Lower lobe of right lung (tissue), 2 donors: ENCODE measurements at places on chromosomes 1 and 21.

GRCh38 chr1:36352910-36353878, 29.7 kb upstream of the EVA1B start:
- peaks cover 79% of the 10 kb centered on the region for H3K36me3 ChIP-seq
- H3K27ac ChIP-seq, result no peak overlapping the region
- peaks cover 41% of the 10 kb centered on the region for H3K4me1 ChIP-seq
- no peak for DNase-seq
- H3K4me3 ChIP-seq, result no peak overlapping the region

GRCh38 chr1:36787312-36787913, 246.9 kb downstream of the GRIK3 start:
- no peak for DNase-seq
- no peaks in the 10 kb centered on the region for H3K4me1 ChIP-seq
- H3K4me3 ChIP-seq, result no peak overlapping the region
- H3K27ac ChIP-seq, result no peak overlapping the region
- H3K36me3 ChIP-seq, result no peaks in the 10 kb centered on the region

GRCh38 chr1:67635055-67635809, 49.8 kb upstream of the GADD45A start:
- no peak for DNase-seq
- no peaks in the 10 kb centered on the region for H3K27me3 ChIP-seq
- no peak overlapping the region for H3K27ac ChIP-seq

GRCh38 chr1:195898373-195898772, 709.9 kb downstream of the KCNT2 start:
- no peaks in the 10 kb centered on the region for H3K27me3 ChIP-seq
- no peak for DNase-seq
- H3K27ac ChIP-seq, result no peak overlapping the region
- no peaks in the 10 kb centered on the region for H3K4me1 ChIP-seq

- H3K27ac ChIP-seq, result no peak overlapping the region
- H3K27me3 ChIP-seq, result no peaks in the 10 kb centered on the region
- DNase-seq, result no peak
These were observed 228.6 kb downstream of the PAPPA2 start for GRCh38 chr1:176691251-176692228.

DNA sequence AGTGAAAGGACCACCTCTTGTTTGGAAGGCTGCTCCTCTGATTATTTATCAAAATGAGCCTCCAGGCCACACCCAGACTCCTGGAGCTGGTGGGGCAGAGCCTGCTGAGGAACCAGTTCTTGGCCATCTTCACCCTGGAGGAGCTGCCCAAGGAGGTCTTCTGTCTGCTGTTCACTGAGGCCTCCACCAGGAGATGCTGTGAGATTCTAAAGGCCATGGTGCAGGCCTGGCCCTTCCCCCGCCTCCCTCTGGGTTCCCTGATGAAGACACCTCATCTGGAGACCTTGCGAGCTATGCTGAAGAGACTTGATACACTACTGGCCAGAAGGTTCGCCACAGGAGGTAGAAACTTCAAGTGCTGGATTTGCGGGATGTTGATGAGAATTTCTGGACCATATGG, 61.7 kb upstream of the GJA8 start:
- no peak for DNase-seq
- no peaks in the 10 kb centered on the region for H3K4me1 ChIP-seq
- H3K36me3 ChIP-seq, result no peaks in the 10 kb centered on the region
- no peak overlapping the region for H3K27ac ChIP-seq
- H3K27me3 ChIP-seq, result no peaks in the 10 kb centered on the region
- H3K4me3 ChIP-seq, result no peak overlapping the region

- peak; percentile 66 for DNase-seq
- peak overlapping the region; percentile 25 for H3K4me3 ChIP-seq
- H3K4me1 ChIP-seq, result peaks cover 17% of the 10 kb centered on the region
These were observed 222.4 kb upstream of the B3GALT2 start for GRCh38 chr1:193408782-193409293.

DNA sequence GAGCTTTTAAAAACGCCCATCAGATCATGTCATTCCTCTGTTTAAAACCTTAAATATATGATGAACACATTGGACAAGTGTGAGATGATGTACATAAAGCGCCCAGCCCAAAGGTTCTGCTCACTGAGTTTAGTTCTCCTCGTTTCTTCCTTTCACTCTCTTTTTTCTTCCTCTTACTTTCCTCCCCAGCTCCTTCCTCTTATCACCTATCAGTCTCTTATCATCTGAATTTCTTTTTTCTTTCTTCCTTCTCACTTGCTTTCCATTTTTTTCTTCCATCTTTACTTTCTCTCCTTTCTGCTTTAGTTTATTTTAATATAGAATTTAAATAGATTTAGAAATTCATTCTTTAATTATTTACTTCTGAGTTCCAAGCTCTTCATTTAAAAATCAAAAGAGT, 17.8 kb upstream of the POGZ start:
- H3K27ac ChIP-seq, result no peak overlapping the region
- DNase-seq, result no peak
- no peaks in the 10 kb centered on the region for H3K27me3 ChIP-seq
- no peaks in the 10 kb centered on the region for H3K4me1 ChIP-seq
- H3K36me3 ChIP-seq, result no peaks in the 10 kb centered on the region

DNA sequence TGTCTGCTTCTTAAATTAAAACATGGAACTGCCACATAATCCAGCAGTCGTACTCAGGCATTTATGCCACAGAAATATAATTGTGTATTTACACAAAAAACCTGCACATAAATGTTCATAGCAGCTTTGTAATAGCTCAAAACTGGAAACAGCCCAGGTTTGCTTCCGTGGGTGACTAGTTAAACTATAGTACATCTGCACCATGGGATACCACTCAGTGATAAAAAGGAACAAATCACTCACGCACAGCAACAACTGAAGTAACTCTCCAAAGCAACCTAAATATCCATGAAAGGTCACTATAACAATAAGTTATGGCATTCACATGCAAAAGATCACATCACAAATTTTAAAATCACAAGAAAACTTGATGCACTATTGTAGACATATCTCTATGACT, 64.4 kb downstream of the KCNT2 start:
- no peak overlapping the region for H3K27ac ChIP-seq
- H3K27me3 ChIP-seq, result no peaks in the 10 kb centered on the region
- DNase-seq, result no peak
- H3K36me3 ChIP-seq, result no peaks in the 10 kb centered on the region
- H3K4me3 ChIP-seq, result no peak overlapping the region

DNA sequence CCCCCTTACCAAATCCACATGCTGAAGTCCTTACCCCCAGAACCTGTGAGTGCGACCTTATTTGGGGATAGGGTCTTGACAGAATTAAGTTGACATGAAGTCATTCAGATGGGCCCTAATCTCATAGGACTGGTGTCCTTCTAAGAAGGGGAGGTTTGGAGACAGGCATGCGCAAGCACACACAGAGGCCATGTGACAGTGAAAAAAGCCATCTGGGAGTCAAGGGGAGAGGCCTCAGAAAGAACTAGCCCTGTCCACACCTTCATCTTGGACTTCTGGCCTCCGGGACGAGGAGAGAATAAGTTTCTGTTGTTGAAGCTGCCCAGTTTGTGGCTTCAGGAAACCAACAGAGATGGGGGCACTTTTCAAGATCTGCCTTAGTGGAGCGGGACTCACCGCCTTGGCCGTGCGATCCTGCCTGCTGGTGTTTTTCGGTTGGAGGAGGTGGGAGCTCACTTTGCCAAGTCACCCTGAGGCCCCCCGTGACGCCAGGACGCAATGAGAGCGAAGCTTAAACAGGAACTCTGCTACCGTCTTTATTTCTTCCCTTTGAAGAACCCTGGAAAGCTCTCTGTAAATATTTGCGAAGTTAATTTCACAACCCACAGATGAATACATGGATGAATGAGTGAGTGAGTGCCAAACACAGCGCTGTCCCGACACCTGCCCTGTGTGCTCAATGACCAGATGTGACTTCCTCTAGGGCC, 42.5 kb upstream of the C1orf174 start:
- H3K27ac ChIP-seq, result no peak overlapping the region
- no peaks in the 10 kb centered on the region for H3K4me1 ChIP-seq
- peaks cover 37% of the 10 kb centered on the region for H3K27me3 ChIP-seq
- no peak overlapping the region for H3K4me3 ChIP-seq
- no peaks in the 10 kb centered on the region for H3K36me3 ChIP-seq
- no peak for DNase-seq

- no peak for DNase-seq
- no peaks in the 10 kb centered on the region for H3K36me3 ChIP-seq
- H3K27ac ChIP-seq, result no peak overlapping the region
- H3K4me3 ChIP-seq, result peak overlapping the region; percentile 67
These were observed 720 bp upstream of the TMCC2 start for GRCh38 chr1:205226868-205227583.

- no peak overlapping the region for H3K27ac ChIP-seq
- no peak for DNase-seq
- H3K4me3 ChIP-seq, result no peak overlapping the region
- H3K27me3 ChIP-seq, result no peaks in the 10 kb centered on the region
- no peaks in the 10 kb centered on the region for H3K4me1 ChIP-seq
These were observed 83.4 kb downstream of the BACH1 start for GRCh38 chr21:29382030-29382654.

- H3K4me3 ChIP-seq, result no peak overlapping the region
- H3K36me3 ChIP-seq, result peaks cover 45% of the 10 kb centered on the region
- H3K27ac ChIP-seq, result no peak overlapping the region
- H3K4me1 ChIP-seq, result no peaks in the 10 kb centered on the region
- H3K27me3 ChIP-seq, result no peaks in the 10 kb centered on the region
These were observed 48.9 kb downstream of the SLC35D1 start for GRCh38 chr1:67005068-67005467.

- H3K27me3 ChIP-seq, result no peaks in the 10 kb centered on the region
- no peak overlapping the region for H3K4me3 ChIP-seq
- DNase-seq, result no peak
- no peak overlapping the region for H3K27ac ChIP-seq
These were observed 118.8 kb downstream of the RWDD3 start for GRCh38 chr1:95352767-95353166.

DNA sequence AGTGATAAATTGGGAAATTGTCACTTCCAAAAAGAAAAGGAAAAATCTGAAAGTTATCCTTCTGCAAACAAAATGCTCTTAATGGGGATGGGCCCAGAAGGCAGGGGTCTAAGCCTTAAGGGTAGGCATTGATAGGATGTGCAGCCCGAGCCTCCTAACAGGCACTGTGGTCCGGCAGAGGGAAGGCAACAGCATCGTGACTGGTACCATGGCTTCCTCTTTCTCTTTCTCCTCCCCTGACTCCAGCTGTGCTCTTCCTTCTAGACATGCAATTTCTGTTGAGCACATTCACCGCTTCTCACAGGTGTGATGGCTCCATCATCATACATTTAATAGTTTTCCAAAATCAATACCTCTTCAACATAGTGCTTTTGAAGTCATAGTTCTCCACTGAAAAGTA, 91.5 kb downstream of the SELENOF start:
- no peak overlapping the region for H3K4me3 ChIP-seq
- H3K4me1 ChIP-seq, result no peaks in the 10 kb centered on the region
- H3K27ac ChIP-seq, result no peak overlapping the region
- DNase-seq, result no peak
- no peaks in the 10 kb centered on the region for H3K27me3 ChIP-seq
- no peaks in the 10 kb centered on the region for H3K36me3 ChIP-seq

DNA sequence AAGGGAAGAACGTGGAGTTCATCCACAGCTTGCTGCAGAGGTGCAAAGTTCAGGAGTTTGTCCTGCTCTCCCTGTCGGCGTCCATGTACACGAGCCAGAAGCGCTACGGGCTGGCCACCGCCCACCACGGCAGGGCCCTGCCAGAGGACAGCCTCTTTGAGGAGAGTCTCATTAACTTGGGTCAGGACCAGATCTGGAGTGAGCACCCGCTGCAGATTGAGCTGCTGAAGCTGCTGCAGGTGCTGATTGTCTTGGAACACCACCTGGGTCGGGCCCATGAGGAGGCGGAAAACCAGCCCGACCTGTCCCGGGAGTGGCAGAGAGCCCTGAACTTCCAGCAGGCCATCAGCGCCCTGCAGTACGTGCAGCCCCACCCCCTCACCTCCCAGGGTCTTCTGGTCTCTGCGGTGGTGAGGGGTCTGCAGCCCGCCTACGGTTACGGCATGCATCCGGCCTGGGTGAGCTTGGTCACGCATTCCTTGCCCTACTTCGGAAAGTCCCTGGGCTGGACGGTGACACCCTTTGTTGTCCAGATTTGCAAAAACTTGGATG, 73.8 kb upstream of the MORC3 start:
- no peak overlapping the region for H3K27ac ChIP-seq
- peak; percentile 65 for DNase-seq
- no peaks in the 10 kb centered on the region for H3K4me1 ChIP-seq

DNA sequence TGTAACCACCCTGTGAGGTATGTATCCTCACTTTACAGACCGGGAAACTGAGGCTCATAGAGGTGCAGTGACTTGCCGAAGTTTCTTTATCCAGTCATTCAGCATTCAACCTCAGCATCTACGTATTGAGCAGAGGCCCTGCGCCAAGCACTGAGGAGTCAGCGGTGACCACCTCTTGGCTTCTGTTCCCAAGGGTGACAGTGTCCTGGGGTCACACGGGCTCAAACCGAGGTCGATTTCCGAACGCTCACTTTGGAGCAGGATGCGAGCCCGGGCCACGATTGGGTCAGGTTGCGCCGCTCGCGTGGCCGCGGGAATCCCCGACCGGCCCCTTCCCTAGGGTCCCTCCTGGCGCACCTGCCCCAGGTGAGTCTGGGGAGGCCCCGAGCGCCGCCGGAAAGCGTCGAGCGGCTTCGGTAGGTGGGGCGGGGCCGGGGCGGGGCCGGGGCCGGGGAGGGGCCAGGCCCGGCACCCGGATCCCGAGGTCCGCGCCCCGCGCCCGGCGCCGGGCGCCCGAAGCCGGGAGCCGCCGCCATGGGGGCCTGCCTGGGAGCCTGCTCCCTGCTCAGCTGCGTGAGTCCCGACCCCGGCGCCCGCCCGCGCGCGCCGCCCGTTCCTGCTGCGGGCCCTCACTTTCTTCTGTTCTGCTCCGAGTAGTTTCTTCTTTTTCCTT, at the start of gene SERINC2:
SERINC2 (plus strand) TSS at position 482 of the 673 bp plus-strand sequence; CDS start at position 535, 53 bp downstream.
- H3K36me3 ChIP-seq, result no peaks in the 10 kb centered on the region
- peak within 1 kb of the TSS; percentile 75 for H3K27ac ChIP-seq
- H3K4me3 ChIP-seq, result peak within 1 kb of the TSS; percentile 84
- peak; percentile 59 for DNase-seq
- H3K27me3 ChIP-seq, result peaks cover 25% of the 10 kb centered on the region
- peaks cover 7% of the 10 kb centered on the region for H3K4me1 ChIP-seq

- no peaks in the 10 kb centered on the region for H3K36me3 ChIP-seq
- H3K4me1 ChIP-seq, result no peaks in the 10 kb centered on the region
- no peak overlapping the region for H3K4me3 ChIP-seq
- H3K27ac ChIP-seq, result no peak overlapping the region
- no peaks in the 10 kb centered on the region for H3K27me3 ChIP-seq
These were observed 78.5 kb downstream of the NMNAT2 start for GRCh38 chr1:183339556-183340167.

- peak overlapping the region; percentile 40 for H3K4me3 ChIP-seq
- peak overlapping the region; percentile 78 for H3K27ac ChIP-seq
- peaks cover 16% of the 10 kb centered on the region for H3K4me1 ChIP-seq
- H3K27me3 ChIP-seq, result no peaks in the 10 kb centered on the region
- no peak for DNase-seq
- H3K36me3 ChIP-seq, result no peaks in the 10 kb centered on the region
These were observed 84.1 kb downstream of the TM2D1 start for GRCh38 chr1:61640531-61641530.

DNA sequence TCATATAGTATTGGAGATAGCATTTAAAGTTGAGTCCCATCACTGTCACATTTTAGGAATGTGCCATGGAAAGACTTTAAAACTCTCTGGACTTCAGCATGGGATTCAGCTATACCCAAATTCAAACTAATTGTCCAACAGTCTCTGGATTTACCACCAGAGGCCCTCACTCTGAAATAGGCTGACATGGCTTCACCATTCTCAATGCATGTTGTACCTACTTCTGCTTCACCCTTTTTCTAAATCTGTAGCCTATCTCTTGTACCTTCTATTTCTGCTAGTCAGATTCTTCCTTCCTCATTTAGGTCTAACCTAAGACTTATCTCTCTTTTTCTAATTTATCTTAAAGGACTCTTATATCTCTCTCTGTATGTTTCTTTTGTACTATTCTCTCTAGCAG, 512.7 kb upstream of the ZRANB2 start:
- no peaks in the 10 kb centered on the region for H3K4me1 ChIP-seq
- no peaks in the 10 kb centered on the region for H3K27me3 ChIP-seq
- no peak overlapping the region for H3K27ac ChIP-seq
- no peak for DNase-seq
- no peaks in the 10 kb centered on the region for H3K36me3 ChIP-seq
